ENCODE measurements at places on chromosomes 11 and 22.

DNA sequence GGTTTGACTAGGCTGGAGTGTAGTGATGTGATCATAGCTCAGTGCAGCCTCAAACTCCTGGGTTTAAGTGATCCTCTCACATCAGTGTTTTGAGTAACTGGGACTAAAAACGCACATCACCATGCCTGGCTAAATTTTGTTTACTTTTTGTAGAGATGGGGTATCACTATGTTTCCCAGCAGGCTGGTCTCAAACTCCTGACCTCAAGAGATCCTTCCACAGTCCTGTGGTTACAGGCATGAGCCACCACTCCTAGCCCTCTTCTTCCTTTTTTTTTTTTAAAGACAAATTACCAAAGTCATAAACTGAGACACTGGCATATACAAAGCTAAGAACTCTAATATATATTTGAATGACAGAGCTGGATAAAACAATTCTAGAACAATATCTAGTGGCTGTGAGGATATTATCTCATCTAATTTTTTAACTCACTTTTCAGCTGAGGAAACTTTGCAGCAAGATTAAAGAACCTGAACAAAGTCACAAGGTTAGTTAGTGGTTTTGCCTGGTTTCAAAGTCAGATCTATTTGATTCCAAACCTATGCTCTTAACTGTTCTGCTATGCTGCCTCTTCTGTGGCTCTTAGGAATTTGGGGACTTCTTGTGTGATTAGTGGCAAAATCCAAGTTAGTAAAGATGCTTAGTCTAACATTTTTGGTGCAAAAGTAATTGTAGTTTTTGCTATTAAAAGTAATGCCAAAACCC is 95.3 kb upstream of the RAG2 start:
- no peak for DNase-seq

DNA sequence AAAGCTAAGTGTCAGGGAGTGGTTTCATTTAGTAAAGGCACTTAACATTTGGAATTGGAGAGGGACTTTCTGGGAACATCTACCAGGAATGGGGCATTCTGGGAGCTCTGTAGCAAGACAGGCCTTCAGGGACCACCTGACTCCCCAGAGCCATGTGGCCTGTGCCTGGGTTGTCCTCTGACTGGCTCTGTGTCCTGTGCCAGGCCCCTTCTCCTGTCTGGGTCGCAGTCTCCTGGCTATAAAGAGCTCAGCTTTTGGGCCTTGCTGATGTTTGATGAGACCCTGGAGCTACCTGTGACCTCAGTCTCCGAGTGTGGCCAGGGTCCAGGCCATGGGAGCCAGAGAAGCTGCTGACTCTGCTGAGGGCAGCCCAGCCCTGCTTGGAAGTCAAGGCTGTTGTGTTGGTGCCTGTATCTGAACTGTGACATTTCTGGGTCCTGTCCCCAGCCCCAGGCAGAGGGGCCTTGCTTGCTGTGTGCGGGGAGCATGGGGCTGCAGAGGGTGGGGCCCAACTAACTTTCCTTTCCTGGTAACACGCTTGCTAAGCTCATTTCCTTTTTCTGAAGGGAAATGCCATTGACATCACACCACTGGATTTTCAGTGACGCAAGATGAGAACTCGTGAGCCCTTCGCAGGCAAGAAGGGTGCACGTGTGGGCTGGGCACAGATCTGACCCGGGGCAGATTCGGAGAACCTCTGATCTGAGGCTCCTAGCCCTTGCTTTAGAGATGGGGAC is 41.3 kb downstream of the LRRC32 start:
- peak; percentile 14 for DNase-seq

GRCh38 chr11:3015796-3016195 is 23.7 kb upstream of the NAP1L4 start:
- DNase-seq = peak; percentile 56

DNA sequence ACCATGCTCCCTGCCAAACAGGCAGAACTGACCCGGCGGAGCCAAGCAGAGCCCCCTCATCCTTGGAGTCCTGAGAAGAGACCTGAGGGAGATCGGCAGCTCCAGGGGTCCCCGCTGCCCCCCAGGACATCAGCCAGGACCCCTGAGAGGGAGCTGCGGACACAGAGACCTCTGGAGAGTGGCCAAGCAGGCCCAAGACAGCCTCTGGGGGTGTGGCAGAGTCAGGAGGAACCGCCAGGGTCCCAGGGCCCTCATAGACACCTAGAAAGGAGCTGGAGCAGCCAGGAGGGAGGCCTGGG is 37.5 kb downstream of the TRIOBP start:
- no peak for DNase-seq

- no peak for DNase-seq
Observed at GRCh38 chr11:5922749-5923426, 19.2 kb upstream of the OR56A3 start.

- DNase-seq = no peak
Observed at GRCh38 chr11:69803022-69803421, 16.2 kb downstream of the FGF3 start.

DNA sequence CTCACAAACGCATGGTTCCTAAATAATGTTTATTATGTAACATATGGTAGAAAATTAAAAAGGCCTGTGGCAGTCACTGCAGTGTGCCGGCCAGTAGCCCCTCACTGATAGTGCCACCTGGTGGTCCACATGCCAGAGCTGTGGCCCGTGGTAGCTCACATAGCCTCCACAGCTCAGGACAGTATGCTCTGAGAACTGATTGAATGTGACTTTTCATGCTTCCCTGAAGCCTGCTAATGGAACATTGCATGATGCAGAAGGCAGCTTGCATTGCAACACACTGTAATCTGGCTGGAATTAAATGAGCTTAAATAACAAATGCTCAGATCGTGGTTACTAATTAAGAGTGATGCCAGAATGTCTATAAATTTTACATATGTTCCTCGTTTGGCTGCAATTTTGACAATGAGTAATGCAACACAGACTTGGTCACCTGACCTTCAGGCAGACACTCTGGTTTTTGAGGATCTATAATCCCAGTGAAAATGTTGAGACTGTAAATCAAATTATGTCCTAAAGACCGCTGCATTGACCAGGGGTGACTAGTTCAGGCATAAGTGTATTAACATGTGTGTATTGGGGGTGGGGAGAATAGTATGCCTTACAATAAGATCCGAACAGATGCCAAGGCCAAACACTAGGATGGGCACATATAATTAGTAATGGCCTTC is 566.4 kb downstream of the METTL15 start:
- DNase-seq = peak; percentile 26

DNA sequence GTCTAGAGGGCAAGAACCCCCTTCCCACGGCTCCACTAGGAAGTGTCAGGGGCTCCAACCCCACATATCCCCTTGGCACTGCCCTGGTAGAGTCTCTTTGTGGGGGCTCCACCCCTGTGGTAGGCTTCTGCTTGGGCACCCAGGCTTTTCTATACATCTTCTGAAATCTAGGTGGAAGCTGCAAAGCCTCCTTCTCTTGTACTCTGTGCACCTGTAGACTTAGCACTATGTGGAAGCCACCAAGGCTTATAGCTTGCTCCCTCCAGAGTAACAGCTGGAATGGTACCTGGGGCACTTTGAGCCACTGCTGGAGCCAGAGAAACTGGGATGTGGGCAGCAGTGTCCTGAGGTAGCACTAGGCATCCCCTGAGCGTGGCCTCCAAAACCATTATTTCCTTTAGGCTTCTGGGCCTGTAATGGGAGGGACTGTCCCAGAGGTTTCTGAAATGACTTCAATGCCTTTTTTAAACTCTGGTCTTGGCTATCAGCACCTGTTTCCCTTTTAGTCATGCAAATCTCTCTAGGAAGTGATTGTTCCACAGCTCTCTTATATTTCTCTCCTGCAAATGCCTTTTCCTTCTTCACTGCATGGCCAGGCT is 68.4 kb downstream of the TRAF6 start:
- DNase-seq = no peak

- no peak for DNase-seq
Observed at GRCh38 chr11:111749646-111750045, 16.5 kb downstream of the PPP2R1B start.

DNA sequence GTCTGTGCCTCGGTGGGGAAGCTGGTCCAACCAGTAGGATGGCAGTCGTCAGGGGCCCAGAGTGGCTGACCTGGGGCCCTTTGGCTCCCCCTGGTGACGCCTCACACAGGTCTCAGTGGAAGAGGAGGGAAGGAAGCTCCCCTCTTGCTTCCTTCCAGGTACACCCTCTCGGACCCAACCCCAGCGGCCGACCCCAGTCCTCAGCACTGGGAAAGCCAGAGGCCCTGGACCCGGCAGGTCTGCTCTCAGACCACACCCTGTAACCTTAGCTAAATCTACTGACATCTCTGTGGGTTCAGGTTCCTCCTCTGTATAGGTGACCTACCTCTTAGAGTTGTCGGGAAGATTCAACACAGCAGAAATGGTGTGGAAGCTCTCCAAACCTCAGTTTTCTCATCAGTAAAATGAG is 3.4 kb upstream of the SCUBE1 start:
- DNase-seq = no peak

- no peak for DNase-seq
Observed at GRCh38 chr11:34924714-34925113, 8.3 kb downstream of the PDHX start.

GRCh38 chr11:3831378-3832239 is 9.2 kb downstream of the RHOG start:
- no peak for DNase-seq

- DNase-seq = no peak
Observed at GRCh38 chr22:45499746-45500145, 2.9 kb upstream of the FBLN1 start.

GRCh38 chr11:72160319-72160718 is 24.8 kb downstream of the FOLR3 start:
- no peak for DNase-seq

- no peak for DNase-seq
Observed at GRCh38 chr22:40021401-40022000, 26.7 kb downstream of the FAM83F start.

DNA sequence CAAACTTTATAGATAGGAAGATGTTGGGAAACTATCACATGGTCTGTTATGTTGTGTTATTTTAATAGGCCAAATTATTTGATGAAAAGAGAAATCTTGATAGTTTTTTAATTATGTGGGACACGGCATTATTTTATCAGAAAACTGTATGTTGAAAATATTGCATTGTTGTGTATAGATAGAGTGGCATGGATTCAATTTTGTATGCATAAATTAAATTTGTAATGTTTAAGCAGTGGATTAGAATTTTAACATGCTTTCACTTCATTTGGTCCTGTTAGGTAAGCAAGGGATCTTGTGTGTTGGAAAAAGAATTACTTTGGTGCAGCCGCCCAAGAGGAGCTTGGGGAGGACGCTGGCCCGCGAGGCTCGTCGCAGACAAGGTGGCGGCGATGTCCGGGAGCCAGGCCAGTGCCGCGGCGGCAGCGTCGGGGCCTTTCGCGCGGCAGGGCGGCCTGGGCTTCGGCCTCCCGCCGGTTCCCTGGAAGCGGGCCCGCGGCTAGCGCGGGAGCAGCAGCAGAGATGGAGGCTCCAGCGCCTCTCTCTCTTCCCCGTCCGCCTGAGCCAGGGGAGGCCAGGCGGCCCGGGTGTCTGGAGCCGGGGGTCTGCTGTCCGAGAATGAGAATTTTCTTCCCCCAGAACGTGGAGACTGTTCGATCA is 82.7 kb downstream of the GGT1 start:
- no peak for DNase-seq

DNA sequence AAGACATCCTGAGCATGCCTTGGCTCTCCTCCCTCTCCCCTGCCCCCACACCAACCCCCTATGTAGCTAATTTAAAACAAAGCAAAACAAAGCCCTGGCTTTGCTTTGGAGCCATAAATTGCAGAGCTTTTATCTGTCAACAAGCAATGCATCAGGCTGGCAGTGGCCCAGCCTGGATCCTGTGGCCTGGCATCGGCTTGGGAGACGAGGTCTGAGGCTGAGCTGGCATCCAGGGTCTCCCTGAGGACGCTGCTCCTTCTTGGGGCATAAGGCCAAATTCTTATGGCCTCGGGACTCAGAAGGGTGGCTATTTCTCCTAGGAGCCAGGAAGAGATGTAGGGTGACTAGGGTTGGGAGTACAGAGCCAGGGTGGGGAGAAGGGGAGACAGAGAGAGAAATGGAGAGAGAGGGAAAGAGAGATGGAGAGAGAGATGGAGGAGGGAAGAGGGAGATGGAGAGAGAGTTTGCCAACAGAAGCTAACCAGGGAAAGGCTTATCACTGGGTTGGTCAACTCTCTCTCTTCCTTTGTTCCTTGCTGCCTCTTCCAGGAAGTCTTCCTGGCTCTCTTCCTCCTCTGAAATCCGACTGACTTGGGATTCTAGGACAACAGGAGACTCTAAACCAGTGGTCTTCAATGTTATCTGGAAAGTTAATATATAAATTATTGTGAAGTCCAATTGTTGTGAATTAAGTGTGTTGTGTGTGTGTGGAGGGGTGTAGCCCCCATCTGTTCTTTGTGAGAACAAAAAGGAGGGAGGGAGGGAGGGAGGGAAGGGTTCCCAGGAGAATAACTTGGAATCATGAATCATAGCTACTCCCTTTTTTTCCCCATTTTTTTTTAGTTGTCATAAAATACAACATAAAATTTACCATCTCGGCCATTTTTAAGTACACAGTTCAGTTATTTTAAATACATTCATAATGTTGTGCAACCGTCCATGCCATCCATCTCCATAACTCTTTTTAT is 29.1 kb downstream of the TSPAN18 start:
- no peak for DNase-seq

GRCh38 chr11:112835591-112836255 is 125.5 kb upstream of the NCAM1 start:
- DNase-seq = no peak

- no peak for DNase-seq
Observed at GRCh38 chr11:134436781-134437180, 24.7 kb upstream of the B3GAT1 start.

GRCh38 chr22:49824185-49824925 is 3.3 kb downstream of the BRD1 start:
- DNase-seq = no peak

DNA sequence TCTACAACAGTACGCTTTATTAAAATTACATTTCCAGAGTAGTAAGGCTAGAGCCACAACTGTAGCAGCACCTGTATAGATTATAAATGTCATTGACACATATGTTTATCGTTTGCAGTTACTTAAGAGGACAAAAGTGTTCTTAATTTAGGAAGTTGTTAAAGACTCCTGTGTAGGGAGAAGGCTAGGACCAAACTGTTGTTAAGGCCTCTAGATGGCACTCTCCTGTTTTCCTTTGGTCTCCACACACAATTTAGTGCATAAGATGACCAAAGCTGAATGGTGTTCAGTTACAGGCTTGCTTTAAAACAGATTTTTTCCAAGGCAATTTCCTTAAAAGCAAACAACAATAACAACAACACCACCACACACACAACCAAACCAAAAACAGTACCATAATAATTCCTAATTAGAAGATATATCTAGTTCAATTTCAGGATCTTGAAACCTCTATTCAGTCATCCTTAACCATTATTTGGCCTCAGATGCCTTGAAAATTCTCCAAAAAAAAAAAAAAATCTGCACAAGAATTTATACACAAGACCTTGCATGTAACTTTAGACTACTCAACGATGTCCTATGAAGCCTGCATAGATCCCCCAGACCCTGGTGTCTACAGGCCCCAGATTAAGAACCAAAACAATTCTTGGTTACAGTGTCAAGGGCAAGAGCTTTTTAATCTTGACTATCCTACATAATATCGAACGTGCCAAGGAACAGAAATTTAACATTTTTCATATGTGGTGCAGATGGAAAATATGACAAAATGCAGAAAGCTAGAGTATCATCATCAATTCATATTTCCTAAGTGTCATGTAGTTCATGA is 42.6 kb upstream of the APOA1 start:
- DNase-seq = peak; percentile 79
